ENCODE measurements at places on chromosomes 6 and 20. TPM values are rescaled to one million over a fixed set of nuclear protein-coding genes. Genes with fewer than 3 reads are reported as not detected.

The CALHM6 gene
- 3.9 TPM for total RNA-seq

The WFDC10B gene
- not detected for total RNA-seq

The FAM209A gene
- total RNA-seq: not detected

The GPR6 gene
- 0.74 TPM for total RNA-seq

The PKIB gene
- total RNA-seq: 2.0 TPM

The ELOVL4 gene
- total RNA-seq: 30.0 TPM

The PLCB1 gene
- total RNA-seq: 51.1 TPM

The C20orf202 gene
- total RNA-seq: 0.49 TPM

The SLC22A16 gene
- 0.49 TPM for total RNA-seq
